Retinal pigment epithelial cell (primary cell): ENCODE measurements at places on chromosomes 6 and 20.

GRCh38 chr6:11868392-11868791 is 89.8 kb upstream of the ADTRP start:
- no peak for DNase-seq

DNA sequence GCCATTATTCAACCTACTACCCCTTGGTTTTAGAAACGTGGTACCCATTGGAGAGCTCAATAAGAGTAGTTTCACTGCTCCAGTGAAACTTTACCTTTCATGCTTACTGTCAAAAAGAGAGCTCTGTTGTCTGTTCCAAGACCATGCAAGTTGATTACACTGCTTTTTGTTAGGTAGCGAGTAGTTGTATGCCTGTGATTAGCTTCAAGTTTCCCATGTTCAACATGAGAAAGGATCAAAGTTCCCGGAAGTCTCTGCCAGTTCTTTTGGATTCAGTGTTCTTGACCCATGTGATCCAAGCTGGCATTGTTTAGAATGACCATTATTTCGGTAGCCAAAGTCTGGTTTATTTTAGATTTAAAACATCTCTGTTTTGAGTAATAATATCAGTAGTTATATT is 107.1 kb downstream of the ZFAND3 start:
- DNase-seq = no peak

DNA sequence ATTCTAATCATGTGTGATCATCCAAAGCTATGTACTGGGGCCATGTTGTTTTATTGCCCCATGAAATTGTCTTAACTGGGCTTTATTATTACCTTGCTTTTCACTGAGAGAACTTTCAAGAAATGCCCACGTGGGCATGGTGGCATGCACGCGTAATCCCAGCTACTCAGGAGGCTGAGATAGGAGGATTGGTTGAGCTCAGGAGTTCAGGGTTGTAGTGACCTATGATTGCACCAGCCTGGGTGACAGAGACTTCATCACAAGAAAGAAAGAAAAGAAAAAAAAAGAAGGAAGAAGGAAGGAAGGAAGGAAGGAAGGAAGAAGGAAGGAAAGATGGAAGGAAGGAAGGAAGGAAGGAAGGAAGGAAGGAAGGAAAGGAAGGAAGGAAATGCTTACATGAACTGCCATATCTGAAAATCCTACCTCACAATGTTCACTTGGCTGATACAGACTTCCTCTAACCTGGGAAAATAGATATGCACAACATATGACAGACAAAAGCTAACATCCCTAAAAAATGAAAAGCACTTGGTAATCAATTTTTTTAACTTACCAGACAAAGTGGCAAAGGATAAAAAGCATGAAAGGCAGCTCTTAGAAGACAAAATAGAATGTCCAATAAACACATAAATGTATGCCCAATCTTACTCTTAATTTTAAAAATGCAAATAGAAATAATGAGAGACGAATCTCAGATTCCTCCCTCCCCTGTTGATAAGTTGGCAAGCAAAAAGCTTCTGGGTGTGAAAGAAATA is 25.5 kb upstream of the TMEM244 start:
- DNase-seq = no peak

DNA sequence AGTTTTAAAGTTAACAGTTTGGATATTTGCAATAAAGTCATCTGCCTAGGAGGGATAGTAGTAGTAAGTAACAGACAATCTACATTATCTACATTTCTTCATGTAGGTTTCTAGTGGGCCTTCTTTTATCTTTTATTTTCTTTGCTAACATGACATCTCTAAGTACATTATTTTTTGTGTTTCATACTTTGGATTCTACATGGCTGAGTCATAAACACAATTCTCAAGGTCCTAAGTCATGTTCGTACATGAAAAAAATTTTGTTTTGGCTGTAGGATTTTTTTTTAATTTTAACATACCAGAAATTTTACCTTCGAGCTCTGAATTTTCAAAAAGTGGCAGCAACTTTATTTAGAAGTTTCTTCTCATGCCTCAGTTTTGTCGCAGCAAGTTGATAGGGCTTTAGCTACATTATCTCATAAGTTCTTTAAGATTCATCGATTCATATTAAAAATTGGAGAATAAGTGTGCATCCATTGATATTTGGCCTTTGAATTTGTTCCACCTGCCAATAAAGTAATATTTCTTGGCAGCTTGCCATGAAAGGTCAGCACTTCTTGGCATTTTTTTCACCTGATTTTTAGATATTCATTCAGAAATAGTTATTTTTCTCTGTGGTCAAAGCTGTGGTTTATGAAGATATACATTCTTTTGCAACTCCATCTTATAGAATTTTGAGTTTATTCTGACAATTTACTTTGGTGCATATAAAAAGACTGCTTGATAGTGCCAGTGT is 146.2 kb downstream of the GRIK2 start:
- peak; percentile 24 for DNase-seq
